CD4-positive, alpha-beta T cell treated with Interleukin-21 for 1 hour (primary cell): ENCODE measurements at places on chromosomes 5 and 9.

DNA sequence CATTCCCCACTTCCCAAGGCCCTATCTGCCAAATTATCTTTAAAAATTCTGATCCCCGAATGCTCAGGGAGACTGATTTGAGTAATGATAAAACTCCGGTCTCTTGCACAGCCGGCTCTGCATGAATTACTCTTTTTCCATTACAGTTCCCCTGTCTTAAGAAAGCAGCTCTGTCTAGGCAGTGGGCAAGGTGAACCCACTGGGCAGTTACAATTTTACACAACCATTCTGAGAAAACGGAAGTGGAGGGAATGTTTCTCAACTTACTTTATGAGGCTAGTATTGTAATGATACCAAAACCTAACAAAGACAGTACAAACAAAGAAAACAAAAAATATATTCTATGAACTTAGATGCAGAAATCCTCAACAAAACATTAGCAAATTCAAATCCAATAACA is 100.0 kb downstream of the MCTP1 start:
- no peak for DNase-seq

GRCh38 chr5:142870532-142871362 is 100.6 kb downstream of the ARHGAP26 start:
- no peak for DNase-seq

DNA sequence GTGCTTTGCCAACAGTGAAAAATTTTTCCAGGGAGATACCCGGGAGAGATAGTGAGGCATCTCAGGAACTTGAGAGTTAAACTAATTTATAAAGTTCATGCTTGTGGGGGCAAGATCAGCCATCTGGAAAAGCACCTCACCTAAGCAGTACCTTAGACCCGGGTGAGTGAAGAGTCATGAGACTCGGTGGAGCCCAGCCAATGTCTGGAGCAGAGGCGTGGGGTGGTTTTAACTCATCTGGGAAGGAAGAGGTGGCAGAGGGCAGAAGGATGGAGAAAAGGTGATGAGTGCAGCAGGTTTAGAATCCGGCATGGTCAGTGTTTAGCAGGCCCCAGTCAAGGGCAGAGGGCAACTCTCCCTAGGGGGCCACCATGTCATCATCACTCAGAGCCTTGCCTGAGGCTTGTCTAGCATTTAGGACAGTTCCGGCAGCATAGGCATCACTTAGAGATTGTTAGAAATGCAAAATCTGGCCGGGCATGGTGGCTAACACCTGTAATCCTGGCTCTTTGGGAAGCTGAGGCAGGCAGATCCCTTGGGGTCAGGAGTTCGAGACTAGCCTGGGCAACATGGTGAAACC is 4.3 kb upstream of the RNF183 start:
- DNase-seq: no peak

- DNase-seq: no peak
These were observed 386.9 kb upstream of the TLE4 start for GRCh38 chr9:79184831-79185230.

- no peak for DNase-seq
These were observed 1.1 kb downstream of the ICE1 start for GRCh38 chr5:5423586-5423985.

DNA sequence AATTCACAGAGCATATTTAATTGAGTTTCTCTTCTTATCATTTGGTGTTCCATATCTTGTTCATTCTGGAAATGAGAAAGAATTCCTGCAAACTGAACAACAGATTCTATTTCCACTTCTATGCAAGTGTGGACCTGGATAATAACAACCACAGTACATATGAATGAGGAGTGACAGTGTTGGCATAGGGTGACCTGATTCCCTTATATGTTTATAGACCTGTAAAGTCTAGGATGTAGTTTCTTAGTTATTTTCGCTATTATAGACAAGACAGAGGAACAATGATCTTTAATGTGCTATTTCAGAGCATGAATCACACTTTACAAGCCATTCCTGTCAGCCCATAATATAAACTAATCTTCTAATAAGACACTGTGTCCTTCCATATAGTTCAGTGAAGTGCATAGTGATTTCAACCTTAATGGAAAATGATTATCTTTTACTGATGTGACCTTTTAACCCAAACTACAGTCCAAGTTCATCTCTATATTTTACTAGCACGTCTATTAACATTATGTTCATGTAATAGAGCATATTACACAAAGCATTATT is 88.2 kb upstream of the FAM174A start:
- DNase-seq: no peak

- no peak for DNase-seq
These were observed 203.7 kb downstream of the NXNL2 start for GRCh38 chr9:88738709-88739108.

GRCh38 chr9:38280251-38280800 is 112.2 kb upstream of the ALDH1B1 start:
- no peak for DNase-seq

DNA sequence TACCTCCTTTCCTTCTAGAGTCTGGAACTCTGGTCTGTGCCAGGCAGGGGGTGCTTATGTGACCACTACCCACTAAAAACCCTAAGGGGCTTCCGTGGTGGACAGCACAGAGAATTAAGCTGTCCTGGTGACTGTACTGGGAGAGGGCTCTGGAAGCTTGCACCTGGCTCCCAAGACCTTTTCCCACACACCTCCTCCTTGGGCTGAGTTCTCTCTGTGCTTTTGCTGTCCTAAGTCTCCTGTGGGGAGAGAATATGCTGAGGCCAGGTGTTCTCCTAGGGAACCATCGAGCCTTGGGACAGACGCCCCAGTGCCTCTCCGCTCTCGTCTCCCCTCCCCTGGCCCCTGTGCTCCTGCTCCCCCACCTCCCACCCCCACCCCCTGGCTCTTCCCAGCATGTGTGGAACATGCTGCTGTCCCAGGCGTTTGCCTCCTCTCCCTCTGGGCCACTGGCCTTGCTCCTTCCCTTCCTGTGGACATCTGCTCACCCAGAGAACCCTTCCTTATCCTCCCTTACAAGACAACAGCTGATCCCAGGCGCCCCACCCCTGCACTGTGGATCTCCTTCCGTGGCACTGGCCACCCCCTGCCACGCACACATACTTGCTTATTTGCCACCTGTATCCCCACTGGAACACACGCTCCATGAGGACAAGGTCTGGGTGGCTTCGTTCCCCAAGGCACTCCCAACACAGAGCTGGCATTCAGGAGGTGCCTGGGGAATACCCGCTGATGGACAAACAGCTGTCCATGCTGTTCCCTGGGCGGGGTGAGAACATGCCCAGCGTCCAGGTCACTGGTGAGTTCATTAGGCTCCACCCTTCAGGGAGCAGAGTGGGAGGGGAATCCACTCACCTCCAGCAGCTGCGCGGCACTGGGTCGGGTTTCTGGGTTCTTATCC is 83.0 kb downstream of the STK10 start:
- DNase-seq: no peak

- DNase-seq: no peak
These were observed 16.3 kb downstream of the IL5 start for GRCh38 chr5:132526974-132527564.

GRCh38 chr9:99069546-99069945 is 35.4 kb upstream of the TGFBR1 start:
- no peak for DNase-seq

DNA sequence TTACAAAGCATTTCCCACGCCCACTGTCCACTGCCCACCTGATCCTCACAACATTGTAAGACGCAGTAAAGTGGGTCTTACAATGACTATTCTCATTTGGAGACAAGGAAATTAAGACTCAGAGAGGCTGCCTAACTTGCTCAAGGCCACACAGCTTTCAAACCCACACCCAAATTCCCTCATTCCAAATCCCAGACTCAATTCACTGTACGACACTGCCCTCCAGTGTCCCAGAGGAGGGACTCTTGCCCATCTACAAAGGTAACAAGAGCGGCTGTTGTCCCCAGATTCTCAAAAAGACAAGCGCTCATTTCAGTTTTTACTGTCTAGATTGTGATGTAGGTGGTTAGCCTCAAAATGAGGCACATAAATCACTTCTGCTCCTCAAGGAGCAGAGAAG is 184.6 kb downstream of the ACTL7B start:
- no peak for DNase-seq

DNA sequence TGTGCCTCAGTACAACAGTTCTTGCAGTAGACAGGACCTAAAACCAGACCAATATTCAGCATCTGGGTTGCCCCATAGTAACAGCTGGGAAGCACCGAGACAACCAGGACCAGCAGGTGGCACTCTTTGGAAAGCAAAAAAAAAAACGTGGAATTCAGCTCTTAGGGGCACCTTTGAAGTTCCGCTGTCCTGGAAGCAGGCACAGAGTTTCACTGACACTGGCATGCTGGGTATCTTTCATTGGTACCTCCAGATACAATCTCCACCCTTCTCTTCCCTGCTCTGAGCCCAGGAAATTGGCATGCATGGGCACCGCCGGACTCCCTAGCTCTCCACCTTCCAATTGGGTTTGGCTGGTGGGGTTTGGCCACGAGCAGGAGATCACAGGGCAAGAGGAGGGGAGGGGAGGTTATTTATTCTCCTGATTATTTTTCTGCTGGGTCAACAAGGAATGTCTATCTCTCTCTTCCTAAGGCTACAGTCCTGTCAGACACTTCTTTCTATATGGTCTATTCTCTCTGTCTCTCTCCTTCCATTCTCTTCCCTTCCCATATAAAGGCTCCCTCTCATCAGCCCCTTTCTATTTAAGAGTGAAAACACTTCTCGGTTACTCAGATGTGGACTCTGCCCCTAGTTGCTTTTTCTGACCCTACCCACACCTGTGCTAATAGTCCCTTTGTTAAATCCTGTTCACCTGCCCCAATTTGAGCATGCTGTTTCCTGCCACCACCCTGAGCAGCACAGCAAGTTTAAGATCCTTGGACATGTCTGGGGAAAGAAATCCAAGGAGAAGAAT is 1.9 kb upstream of the IDNK start:
- peak; percentile 52 for DNase-seq

- DNase-seq: no peak
These were observed 19.1 kb upstream of the EDIL3 start for GRCh38 chr5:84403773-84404172.

DNA sequence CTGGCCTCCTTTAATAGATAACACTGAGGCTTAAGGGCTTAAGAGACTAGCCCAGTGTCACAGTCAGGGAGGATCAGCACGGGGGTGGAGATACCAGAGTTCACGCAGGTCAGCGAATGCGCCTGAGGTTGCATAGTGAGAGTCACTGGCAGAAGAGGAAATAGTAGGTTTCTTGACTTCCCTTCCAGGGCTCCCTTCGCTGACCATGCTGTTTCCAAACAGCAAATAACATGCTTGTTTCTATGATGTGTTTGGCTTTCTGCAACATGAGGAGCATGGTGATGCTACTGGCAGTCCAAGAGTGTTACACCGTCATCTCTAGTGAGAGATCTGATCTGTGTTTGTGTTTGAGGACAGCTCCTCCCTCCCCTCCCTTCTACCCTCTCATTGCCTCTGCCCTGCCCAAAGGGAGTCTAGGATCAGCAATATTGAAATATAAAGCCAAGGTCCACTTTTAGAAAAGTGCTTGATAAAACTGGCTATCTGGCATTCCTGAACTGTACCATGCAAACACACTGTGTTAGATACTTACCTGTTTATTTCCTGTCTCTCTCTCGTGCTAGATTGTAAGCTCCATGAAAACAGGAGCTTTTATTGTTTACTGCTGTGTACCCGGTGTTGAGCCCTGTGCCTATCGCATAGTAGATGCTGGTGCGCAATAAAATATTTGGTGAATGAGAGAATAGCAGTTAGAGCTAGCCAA is 12.3 kb downstream of the TLE4 start:
- DNase-seq: peak; percentile 36

GRCh38 chr9:35905051-35905781 is 786 bp upstream of the HRCT1 start:
- no peak for DNase-seq

- no peak for DNase-seq
These were observed 6.4 kb upstream of the CHD1 start for GRCh38 chr5:98935206-98935605.

- DNase-seq: no peak
These were observed 186.7 kb downstream of the DRD1 start for GRCh38 chr5:175257128-175257846.

DNA sequence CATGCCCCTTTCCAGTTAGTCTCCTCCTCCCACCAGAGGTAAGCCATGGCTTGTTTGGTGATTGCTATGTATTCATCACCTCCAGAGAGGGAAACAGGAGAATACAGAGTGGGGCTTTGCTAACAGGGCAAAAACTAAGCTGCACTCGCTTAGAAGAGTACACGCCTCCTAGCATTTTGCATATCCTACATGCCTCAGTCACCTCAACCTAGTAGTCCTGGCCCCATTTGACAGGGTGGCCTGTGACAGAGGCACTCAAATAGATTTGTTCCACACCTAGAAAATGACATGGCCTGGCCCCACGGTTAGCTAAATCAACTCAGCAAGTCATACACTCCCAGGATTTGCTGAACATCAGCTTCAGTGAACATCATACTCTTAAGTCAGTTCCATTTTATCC is 90.7 kb downstream of the CYFIP2 start:
- no peak for DNase-seq

DNA sequence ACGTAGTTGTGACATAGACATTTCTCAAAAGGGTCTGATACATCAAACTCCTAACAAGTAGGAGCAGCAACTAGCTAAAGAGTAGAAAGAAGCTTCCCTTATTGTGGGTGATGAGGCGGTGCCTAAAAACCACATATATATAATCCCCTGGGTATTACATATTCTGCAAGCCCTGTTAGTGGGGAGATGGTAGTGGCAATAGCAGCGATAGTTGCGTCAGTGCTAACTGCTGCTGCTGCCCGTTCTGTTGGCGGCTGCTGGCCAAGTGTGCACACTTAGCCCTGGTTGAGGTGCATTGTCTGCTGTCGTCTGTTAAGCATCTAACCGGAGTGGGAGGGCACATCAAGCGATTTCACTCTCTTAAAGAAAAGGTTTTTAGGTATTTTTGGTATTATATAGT is 35.8 kb downstream of the VLDLR start:
- DNase-seq: peak; percentile 37

GRCh38 chr5:90555666-90556065 is 2.9 kb upstream of the ADGRV1 start:
- no peak for DNase-seq

- DNase-seq: no peak
These were observed 65.4 kb downstream of the WDR41 start for GRCh38 chr5:77426670-77427069.

DNA sequence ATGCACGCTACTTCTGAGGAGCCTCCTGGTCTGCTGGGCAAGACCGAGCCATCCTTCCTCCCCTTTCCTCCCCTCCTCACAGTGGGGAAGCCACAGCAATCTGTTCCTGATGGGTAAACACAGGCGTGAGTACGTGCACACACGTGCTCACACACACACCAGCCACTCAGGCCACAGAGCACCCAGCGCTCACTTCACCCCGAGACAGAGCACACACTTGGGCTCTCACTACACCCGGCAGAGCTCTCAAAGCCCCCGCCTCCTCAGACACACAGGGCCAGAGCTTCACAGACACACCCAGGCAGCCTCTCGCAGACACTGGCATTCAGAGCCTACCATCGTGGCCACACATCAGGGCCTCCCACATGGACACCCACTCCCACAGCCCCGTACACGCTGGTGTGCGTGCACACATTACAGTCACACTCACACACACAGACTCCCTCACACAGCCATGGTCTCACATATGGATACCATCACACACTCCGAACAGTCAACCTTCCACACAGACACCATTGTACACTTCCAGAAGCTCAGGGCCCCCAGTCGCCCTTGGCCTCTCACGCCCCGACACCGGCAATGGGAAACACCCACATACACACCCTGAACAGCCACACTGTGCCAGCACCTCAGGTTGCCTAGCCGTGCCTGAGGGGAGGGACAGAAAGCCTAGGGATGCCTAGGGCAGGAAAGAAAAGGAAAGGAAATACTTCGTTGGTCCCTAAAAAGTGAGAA is 13.5 kb downstream of the CNTFR start:
- no peak for DNase-seq
